ENCODE measurements at places on chromosomes 1 and 21.

DNA sequence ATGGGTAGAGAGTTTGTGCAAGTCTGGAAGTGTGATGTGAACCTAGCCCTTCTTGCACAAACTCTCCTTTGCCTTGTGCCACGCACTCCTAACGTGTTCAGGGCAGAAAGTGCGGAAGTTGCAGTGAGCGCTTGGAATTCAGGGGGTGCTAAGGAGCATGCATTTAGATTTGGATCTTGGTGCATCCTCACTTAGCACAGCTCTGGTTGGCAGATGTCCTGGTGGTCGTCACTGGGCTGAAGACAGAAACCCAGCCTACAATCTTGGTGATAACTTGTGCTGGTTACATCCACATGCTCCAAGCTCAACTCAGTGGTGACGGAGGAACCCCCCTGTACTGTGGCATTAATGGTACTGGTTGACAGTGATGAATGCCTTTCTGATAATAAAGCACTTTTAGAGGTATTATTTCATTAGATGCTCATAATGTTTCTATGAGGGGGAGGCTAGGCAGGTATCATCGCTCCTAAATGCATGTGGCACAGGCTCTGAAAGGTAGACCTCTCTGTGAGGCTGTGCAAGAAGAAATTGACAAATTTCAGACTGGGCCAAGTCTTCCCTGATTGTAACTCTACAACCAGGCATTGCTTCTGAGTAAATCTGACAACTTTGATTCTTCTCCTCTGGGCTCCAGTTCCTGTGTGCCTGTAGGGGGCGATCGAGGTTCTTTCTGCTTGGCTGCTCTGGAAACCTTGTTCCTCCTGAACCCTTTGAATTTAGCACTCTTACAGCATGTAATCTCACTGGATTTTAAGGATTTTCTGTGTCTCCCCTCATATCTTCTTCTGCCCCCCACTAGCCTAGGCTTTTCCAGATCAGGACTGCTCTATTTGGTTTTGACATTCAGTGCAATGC, 40.6 kb downstream of the MAPKAPK2 start:
- peak; percentile 61 for DNase-seq

DNA sequence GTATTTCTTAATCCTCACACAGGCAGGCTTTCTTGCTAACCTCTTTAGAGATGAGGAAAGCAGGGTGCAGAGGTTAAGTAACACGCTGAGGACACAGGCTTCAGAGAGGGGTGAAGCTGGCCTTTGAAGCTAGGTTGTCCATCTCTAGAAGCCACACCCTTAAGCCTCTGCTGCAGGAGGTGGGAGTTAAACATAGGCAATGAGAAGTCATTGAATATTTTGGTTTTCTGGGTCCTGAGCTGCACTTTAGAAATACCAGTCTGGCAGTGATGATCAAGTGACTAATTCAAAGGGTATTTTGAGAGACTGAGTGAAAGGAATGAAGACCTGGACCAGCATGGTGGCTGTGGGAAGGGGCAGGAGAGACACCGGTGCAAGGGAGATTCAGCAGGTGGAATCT, 9.9 kb downstream of the KCNJ15 start:
- no peak for DNase-seq

DNA sequence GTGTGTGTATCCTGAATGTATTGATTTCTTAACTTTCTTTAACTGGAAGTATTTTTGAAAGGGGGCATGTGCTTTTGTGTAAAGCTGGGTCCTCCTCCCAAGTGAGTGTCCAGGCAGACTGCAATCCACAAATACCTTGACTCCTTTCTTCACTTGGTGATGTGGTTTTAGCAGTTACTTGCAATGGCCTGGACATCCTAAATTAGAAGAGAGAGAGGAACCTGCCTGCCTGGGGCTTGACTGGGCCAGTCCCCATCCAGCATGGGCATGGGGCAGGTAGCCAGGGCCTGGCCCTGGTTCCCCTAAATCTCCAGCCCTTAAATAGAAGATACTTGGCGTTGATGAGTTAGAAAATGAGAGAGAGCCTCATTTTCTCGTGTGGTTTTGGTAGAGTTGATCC, 159.7 kb downstream of the PGBD5 start:
- no peak for DNase-seq

GRCh38 chr1:84509029-84509428, 2.6 kb upstream of the GNG5 start:
- DNase-seq = no peak

DNA sequence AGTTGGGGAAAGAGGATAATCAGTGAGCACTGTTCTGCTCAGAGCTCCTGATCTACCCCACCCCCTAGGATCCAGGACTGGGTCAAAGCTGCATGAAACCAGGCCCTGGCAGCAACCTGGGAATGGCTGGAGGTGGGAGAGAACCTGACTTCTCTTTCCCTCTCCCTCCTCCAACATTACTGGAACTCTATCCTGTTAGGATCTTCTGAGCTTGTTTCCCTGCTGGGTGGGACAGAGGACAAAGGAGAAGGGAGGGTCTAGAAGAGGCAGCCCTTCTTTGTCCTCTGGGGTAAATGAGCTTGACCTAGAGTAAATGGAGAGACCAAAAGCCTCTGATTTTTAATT, 42.7 kb downstream of the YARS1 start:
- DNase-seq = no peak

DNA sequence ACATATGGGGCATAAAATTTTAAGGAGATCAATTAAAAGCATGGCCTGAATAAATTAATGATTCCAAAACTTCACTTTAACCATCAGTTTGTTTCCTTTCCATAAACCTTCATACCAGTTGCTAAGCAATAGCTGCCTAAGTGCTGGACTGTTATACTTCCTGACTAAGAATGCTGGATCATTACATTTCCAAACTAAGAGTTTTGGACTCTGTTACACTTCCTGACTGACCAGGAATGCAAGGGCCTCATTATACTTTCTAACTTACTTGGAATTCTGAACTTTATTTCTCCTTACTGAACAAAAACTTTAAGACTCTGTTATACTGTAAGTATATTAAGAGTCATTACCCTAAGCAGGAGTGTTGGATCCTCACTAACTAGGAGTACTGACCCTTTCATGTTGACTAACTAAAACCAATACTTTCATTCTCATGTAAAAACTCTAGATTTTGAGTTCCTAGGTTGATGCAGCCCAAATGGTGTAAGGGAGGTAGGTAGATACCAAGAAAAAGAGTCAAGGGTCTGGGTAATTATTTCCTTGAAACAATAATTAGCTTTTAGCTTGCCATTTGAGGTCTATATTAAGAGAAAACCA, 118.2 kb downstream of the FAF1 start:
- DNase-seq = no peak

DNA sequence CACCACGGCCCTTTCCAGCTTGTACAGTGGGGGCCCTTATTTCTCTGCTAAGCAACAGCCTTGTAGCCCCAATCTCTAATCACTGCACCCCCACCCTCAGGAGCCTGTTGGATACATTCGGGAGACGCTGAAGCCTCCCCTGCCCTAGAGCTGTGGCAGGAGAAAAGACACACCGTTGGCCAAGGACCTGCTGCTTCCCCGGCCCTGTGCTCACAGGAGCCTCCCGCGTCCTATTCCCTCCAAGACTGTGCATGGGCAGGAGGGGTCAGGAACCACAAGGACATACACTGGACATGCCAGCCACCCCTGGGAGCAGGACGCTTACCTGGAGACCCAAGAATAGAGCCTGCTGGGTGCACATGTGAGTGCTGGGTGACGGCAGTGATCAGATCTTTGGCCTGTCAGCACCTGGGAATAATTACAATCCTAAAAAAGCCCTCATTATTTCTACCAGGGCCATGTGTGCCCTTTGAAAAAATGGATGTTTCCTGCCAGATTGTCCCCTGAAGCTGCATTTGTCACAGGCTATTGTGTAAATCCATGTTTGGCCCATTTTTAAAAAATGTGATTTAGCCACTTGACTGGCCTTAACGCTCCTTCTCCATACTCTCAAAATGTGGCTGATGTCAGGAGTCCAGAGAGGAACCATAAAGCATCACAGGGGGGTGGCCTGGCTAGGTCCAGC, 590.6 kb downstream of the MATN1 start:
- DNase-seq = no peak

DNA sequence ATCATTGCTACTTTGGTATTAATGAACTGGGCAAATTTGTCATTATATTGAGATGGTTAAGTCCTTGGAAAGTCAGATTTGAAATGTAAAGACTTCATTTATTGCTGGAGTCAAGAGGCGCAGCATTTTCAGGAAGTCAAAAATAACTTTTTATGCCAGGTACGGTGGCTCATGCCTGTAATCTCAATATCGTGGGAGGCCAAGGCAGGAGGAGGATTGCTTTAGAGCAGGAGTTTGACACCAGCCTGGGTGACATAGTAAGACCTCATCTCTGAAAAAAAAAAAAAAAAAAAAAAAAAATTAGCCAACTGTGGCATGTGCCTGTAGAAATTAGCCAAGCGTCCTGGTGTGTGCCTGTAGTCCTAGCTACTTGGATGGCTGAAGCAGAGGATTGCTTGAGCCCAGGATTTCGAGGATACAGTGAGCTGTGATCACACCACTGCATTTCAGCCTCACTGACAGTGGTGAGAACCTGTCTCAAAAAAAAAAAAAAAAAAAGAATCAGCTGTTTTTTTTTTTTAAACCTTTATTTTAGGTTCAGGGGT, 5.5 kb downstream of the HIPK1 start:
- no peak for DNase-seq

DNA sequence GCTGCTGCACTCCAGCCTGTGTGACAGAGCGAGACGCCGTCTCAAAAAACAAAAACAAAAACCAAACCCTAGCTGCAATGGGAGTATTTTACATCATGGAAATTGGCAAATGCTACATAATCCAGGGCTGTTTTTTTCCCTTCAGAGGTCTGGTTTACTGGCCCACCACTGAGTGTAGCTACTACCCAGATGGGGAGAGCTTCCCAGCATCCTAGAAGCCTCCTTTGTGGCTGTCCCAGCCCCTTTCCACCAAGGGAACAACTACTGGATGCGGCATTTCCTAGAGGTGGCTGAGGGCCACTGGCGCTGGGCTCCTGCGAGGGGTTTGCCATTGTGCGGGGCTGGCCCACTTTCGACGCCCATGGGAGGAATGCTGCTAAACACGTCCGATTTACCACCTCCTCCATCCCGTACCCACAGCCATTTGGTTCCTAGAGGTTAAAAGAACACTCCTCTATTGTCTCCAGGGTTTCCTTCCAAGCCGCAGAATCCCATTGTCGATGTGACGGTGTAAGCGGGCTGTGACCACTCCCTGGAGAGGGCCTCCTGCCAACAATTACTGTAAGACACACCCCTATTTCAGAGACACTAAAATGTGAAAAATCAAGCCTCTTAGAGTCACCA, 55.4 kb downstream of the RUNX3 start:
- no peak for DNase-seq

GRCh38 chr1:182927693-182928433, 25.1 kb downstream of the SHCBP1L start:
- DNase-seq = peak; percentile 16

GRCh38 chr1:235986869-235987268, 78.0 kb downstream of the NID1 start:
- DNase-seq = no peak

GRCh38 chr21:43315244-43316137, 111.4 kb downstream of the SIK1 start:
- DNase-seq = no peak

DNA sequence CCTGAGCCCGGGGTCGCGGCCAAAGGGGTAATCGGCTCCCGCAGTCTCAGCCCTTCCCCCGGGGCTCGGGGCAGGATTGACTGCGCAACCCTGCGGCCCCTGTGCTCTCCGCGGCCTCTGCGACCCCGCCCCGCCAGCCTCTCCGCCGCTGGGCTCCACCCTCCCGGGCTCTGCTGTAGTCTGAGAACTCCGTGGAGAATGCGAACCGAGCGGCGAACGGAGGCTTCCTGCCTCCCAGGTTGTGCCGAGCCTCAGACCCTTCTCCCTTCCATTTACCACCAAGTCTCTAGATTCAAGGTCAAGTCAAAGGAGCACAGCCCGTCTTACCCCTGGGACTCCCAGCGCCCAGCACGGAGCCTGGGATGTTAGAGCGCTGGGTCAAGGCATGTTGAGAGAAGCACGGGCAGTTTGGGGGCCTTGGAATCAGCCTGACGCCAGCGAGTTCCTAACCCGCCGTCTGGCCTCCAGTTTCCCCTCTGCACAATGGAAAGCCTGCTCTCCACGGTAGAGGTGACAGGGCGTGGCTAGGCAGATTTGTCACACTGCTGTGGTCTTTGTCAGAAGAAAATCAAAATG, 3.0 kb downstream of the ATP2B4 start:
- peak; percentile 49 for DNase-seq

DNA sequence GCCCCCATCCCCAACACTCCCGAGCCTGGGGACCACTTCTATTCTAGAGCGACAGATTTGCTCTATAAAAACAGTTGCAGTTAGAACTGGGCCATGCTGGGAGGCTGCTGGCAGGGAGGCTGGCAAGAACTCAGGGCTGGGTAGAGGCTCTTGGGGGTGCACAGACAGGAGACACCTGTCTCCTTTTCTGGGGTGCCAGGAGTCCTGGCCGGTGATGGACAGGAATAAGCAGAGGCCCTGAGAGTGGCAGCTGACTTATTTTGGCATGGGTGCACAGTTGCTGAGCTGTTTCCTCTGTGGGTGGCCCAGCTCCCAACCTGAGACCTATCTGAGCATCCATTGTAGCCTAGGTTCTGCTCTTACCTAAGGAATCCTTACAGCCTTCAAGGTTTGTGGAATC, 39.2 kb upstream of the TMPRSS2 start:
- DNase-seq = no peak

DNA sequence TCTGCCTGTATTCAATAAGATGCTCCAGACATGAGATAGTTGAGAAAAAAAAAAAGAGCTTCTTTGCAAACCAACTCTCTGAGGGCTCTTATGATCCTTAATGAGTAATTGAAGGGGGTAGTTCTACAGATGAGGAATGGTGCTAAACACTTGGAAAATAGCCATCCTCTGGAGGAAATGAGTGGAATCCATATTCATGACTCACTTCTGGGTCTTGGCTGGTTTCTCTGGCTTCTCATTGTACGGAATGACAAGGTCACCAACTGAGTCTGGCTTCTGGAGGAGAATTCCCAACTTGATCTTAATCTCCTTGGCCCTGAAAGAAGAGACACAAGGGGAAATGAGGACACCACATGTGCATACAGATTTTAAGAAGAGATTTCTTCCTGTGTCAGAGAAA, 34.7 kb downstream of the RGS5 start:
- DNase-seq = no peak

DNA sequence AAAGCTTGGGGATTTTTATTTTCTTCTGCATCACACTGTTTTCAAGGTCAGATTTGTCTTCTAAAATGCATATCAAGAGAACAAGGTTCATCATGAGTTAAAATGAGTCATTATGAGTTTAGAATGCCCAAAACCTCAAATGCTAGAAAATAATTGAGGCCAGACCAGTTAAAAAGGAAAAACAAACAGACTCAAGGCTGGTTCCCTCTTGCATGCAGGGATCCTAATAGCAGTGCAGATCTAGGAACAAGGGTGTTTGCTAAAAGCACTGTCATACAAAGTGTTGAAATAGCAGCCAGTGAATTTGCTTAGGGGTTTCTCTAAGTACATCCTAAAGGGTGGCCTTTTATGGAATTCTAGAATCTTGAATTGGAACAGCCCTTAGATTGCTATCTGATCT, 15.3 kb downstream of the BEND5 start:
- no peak for DNase-seq

Measured in erythroblast (primary cell).